ENCODE measurements at places on chromosomes 7 and 10.
A peak's percentile ranks its signal among the peaks of the same experiment; 100 is the strongest.

DNA sequence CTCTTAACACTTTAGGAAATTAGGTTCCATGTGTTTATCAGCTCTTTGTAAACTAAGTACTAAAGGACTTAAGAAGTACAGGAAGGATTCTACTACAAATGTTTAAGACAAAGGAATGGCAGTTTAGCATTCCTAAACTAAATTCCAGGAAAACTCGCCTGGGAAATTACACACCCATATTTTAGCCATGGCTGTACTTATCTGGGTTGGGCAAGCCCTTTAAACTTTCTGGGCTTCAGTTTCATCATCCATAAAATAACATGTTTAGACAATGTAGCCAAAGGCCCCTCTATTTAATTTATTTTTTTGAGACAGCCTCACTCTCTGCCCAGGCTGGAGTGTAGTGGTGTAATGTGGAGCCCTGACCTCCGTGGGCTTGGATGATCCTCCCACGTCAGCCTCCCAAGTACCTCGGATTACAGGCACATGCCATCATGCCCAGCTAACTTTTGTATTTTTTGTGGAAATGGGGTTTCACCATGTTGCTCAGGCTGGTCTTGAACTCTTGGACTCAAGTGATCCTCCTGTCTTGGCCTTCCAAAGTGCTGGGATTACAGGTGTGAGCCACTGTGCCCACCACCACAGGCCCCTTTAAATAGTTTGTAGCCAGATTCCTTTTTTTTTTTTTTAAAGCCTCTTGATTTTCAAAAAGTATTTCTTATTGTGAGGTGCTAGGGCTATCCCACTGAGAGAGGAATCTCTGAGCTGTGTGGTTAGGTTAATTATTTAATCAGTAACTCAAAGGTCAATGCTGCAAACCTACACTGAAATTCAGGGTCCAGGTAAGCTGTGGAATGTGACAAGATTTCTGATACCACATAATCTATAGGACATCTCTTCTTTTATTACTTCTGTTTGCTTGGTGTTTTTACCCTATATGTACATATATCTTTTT lies 32.1 kb downstream of the TMEM60 start:
- DNase-seq, result no peak

- DNase-seq, result peak; percentile 34
These were observed 185.6 kb downstream of the LRMDA start for GRCh38 chr10:75616874-75617478.

- no peak for DNase-seq
These were observed 712.8 kb downstream of the PARD3 start for GRCh38 chr10:34102237-34102673.

GRCh38 chr7:80475383-80475782 lies 36.5 kb downstream of the GNAT3 start:
- DNase-seq, result no peak

DNA sequence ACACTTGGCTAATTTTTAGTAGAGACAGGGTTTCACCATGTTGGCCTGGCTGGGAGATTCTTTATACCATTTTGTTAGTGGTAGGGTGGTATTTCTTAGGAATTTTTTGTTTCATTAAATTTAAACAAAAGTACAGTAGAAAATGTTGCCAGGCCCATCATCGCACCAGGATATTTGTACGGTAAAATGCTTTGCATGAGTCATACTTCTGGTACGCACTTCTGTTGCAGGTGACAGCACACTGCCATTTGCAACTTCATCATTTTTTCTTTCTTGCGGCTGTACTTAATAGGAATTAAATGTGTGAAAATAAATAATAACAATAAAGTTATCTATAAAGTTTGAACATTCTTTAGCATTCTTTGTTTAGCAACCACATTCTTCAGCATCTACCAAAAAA lies 195.6 kb downstream of the SKAP2 start:
- DNase-seq, result no peak

DNA sequence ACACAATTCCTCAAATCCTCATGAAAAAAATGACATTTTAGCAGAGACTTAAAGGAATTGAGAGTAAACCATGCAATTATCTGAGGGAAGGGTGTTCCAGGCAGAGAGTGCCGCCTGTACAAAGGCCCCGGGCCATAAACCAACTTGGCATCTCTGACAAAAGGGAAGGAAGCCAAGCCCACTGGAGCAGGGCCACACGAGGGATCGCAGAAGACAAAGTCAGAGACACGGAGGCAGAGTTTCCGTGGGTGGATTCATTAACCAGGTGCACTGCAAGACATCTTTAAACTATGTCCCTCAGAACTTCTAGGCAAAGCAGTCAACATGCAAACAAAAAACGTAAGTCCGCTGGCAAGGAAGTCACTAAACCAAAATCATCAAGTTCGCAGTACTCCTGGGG lies 92.0 kb downstream of the SFMBT2 start:
- no peak for DNase-seq

DNA sequence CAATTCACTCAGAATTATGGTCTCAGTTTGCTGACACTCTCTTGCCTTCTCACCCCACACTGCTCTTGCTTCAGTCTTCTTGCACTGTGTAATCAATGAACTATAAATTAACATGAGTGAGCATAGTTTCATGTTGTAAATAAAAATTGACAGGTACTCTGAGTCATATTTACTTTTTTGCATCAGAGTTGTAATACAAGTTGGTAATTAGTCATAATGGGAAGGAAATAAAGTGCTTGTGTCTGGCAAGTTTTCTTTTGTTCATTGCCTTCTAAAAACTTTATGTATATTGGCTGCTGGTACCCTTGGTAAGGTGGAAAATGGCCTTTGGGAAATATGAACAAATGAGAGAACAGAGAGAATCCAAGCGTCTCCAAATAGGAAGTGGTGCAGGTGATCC lies 169.3 kb upstream of the MAGI2 start:
- DNase-seq, result no peak

DNA sequence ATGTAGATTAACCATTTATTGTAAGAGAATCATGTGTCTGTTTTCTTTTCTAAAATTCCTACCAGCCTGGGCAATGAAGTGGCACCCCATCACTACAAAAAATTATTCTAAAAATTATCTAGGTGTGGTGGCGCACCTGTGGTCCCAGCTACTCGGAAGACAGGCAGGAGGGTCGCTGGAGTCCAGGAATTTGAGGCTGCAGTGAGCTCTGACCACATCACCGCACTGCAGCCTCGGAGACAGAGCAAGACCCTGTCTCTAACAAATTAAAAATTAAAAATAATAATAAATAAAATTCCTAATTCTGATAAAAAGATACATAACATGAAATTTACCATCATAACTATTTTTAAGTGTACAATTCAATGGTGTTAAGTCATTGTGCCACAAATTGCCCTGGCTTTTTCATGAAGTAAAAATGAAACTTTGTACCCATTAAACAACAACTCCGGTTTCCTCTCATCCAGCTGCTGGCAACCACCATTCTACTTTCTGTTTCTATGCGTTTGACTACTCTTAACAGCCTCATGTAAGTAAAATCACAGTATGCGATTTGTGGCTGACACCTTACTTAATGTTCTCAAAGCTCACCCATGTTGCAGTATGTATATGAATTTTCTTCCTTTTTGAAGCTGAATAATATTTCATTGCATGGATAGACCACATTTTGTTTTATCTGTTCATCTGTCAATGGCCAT lies 20.6 kb upstream of the USP6NL start:
- DNase-seq, result no peak

GRCh38 chr10:47146572-47146971 lies 153.4 kb upstream of the GDF10 start:
- DNase-seq, result no peak

GRCh38 chr10:98469001-98469931 lies 22.5 kb upstream of the HPS1 start:
- DNase-seq, result no peak

GRCh38 chr7:57308631-57309408 lies 141.2 kb upstream of the ZNF716 start:
- DNase-seq, result no peak

GRCh38 chr10:79071396-79071923 lies 2.7 kb downstream of the ZMIZ1 start:
- peak; percentile 28 for DNase-seq

DNA sequence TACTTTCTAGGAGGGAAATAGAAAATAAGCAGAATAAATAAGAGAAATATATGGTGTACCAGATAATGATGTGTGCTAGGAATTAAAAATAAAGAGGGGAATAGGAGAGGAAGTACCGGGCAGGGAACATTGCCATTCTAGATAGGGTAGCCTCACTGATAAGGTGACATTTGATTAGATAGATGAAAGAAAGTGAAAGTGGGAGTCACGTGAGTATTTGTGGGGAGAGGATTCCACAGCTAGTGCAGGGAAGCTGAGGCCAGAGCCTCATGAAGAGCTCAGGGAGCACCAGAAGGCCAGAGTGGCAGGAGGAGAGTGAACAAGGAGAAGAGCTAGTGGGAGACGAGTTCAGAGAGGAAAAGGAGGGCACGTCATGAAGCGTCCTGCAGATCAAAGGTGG lies 49.1 kb downstream of the CDHR3 start:
- DNase-seq, result no peak

GRCh38 chr7:157871681-157872080 lies 534.9 kb downstream of the DNAJB6 start:
- DNase-seq, result no peak

GRCh38 chr7:95690367-95690947 lies 81.9 kb upstream of the DYNC1I1 start:
- peak; percentile 85 for DNase-seq

DNA sequence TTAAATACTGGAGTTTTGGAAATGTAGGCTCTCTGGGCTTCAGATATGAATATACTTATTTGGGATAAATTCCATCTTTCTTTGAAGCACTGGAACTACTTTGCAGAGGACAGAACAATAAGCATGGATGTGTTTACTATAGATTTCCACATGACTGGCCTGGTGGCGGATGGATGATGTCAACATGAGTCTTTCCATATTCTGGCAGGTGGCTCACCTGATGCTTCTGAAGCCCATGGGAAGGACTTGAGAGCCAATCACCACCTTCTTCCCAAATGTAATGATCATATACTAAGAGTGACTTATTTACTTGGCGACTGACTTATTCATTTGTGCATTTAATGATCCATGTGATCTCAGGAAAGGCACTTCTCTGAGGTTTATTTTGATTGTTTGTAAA lies 110.5 kb downstream of the FANK1 start:
- no peak for DNase-seq

GRCh38 chr10:12341526-12341925 lies 7.8 kb upstream of the CAMK1D start:
- DNase-seq, result no peak
